ENCODE measurements at places on chromosomes 6 and 20. TPM values are rescaled to one million over a fixed set of nuclear protein-coding genes. Genes with fewer than 3 reads are reported as not detected.

CDH26 gene
- under 0.01 TPM for total RNA-seq

AHCY gene
- total RNA-seq = 87.6 TPM

FAM83B gene
- total RNA-seq = under 0.01 TPM

C6orf58 gene
- total RNA-seq = not detected

DCDC2 gene
- under 0.01 TPM for total RNA-seq

RAB44 gene
- under 0.01 TPM for total RNA-seq

ENPP5 gene
- total RNA-seq = 5.3 TPM

GPX6 gene
- total RNA-seq = not detected

CNR1 gene
- not detected for total RNA-seq

MLIP gene
- 0.36 TPM for total RNA-seq

BTNL2 gene
- not detected for total RNA-seq

DSP gene
- total RNA-seq = 119 TPM

FOXA2 gene
- not detected for total RNA-seq

BANF2 gene
- total RNA-seq = not detected

COL11A2 gene
- 1.8 TPM for total RNA-seq

GRM1 gene
- under 0.01 TPM for total RNA-seq

MMS22L gene
- total RNA-seq = 11.9 TPM

MYT1 gene
- not detected for total RNA-seq

FOXO3 gene
- 52.2 TPM for total RNA-seq

FAM8A1 gene
- 29.7 TPM for total RNA-seq

SPATS1 gene
- total RNA-seq = not detected

XKR7 gene
- total RNA-seq = under 0.01 TPM

PANK2 gene
- total RNA-seq = 60.4 TPM

STK4 gene
- 33.7 TPM for total RNA-seq

HMGN4 gene
- total RNA-seq = 64.5 TPM

ILRUN gene
- total RNA-seq = 38.0 TPM

THEMIS gene
- under 0.01 TPM for total RNA-seq

ENPP1 gene
- 16.3 TPM for total RNA-seq

MAN1A1 gene
- total RNA-seq = 67.2 TPM

DNMT3B gene
- 2.5 TPM for total RNA-seq

BPIFA1 gene
- total RNA-seq = not detected

SDCBP2 gene
- total RNA-seq = 3.2 TPM

OSTM1 gene
- 36.5 TPM for total RNA-seq

C20orf204 gene
- total RNA-seq = 0.59 TPM

TOMM34 gene
- total RNA-seq = 16.3 TPM

OVOL2 gene
- total RNA-seq = not detected

IPCEF1 gene
- total RNA-seq = 0.88 TPM

NR2E1 gene
- not detected for total RNA-seq

FRS3 gene
- total RNA-seq = 1.8 TPM

AGPAT4 gene
- 13.8 TPM for total RNA-seq

HRH3 gene
- not detected for total RNA-seq

CST2 gene
- total RNA-seq = not detected

AKAP12 gene
- 70.1 TPM for total RNA-seq

GPR63 gene
- total RNA-seq = under 0.01 TPM

SRMS gene
- not detected for total RNA-seq

RPP40 gene
- total RNA-seq = 8.3 TPM

RAET1E gene
- 0.36 TPM for total RNA-seq

OOEP gene
- total RNA-seq = 0.36 TPM

TRIM15 gene
- total RNA-seq = not detected

BPIFB2 gene
- total RNA-seq = not detected

FOXS1 gene
- total RNA-seq = 0.36 TPM
